ENCODE measurements at places on chromosomes 5 and 9.

DNA sequence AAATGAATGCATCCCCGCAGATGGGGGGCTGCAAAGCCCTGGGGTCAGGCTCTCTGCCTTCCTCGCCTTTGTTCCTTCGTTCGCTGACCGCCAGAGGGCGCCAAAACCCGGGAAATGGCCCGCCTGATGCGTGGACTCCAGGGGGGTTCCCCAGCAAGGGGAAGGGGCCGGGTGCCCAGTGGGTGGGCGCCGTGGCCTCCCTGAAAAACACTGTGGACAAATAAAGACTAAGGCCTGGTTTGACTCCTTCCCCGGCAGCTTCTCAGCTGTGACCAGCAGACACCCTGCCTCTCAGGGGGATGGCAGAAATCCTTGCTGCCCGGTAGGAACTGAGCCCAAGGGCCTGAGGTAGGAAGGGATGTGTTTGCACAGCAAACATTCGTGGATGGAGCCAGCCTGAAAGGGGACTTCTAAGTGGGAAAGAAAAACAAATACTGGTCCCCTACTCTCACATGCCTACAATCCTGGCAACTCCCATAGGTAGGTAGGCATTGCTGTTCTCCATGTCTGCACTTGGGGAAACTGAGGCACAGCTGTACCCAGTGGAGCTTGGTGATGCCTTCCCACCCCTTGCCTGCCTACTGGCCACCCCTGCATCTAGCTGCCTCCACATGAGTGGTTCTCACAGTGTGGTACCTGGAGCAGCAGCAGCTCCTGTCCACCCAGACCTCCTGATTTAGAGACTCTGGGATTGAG, 57.7 kb downstream of the DUSP1 start:
- DNase-seq = peak; percentile 52

GRCh38 chr9:22079873-22080341, 70.8 kb upstream of the CDKN2B start:
- DNase-seq = no peak

GRCh38 chr9:21154018-21154608, 12.3 kb downstream of the IFNA21 start:
- no peak for DNase-seq

GRCh38 chr5:59622848-59623247, 270.7 kb downstream of the PDE4D start:
- DNase-seq = no peak

DNA sequence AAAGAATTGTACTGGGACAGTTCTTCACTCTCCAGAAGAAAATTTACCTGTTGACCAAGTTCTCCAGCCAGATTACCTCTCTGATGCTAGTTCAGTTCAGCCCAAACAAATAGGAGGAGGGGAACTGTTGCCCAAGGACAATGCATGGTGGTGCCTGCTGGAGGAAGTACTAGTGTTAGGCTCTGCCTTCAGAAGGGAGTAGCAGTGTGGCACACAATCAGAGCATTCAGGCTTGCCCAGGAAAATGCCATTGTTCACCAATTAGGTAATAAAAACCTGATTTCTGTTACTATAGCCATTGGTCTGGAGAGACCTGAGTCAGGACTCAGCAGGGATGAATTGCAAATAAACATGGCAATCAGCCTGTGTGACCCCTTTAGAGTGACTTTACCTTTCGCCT, 720.8 kb upstream of the ZNF608 start:
- no peak for DNase-seq

GRCh38 chr5:858726-859125, 7.9 kb upstream of the ZDHHC11 start:
- DNase-seq = no peak

GRCh38 chr5:41057231-41057630, 13.9 kb downstream of the MROH2B start:
- DNase-seq = no peak

DNA sequence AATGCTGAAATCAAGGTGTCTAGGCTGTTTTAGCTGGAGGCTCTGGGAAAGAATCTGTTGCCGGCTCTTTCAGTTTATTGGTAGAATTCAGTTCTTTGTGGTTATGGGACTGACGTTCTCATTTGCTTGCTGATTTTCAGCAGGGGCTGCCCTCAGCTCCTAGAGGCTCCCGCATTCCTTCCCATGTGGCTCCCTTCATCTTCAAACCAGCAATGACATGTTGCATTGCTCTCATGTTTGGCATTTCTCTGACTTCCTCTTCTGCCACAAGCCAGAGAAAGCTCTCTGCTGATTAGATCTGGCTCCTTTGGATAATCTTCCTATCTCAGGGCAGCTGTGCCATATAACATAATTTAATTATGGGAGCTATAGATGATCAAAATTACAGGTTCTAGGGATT, 360.3 kb downstream of the LRRC70 start:
- DNase-seq = no peak

DNA sequence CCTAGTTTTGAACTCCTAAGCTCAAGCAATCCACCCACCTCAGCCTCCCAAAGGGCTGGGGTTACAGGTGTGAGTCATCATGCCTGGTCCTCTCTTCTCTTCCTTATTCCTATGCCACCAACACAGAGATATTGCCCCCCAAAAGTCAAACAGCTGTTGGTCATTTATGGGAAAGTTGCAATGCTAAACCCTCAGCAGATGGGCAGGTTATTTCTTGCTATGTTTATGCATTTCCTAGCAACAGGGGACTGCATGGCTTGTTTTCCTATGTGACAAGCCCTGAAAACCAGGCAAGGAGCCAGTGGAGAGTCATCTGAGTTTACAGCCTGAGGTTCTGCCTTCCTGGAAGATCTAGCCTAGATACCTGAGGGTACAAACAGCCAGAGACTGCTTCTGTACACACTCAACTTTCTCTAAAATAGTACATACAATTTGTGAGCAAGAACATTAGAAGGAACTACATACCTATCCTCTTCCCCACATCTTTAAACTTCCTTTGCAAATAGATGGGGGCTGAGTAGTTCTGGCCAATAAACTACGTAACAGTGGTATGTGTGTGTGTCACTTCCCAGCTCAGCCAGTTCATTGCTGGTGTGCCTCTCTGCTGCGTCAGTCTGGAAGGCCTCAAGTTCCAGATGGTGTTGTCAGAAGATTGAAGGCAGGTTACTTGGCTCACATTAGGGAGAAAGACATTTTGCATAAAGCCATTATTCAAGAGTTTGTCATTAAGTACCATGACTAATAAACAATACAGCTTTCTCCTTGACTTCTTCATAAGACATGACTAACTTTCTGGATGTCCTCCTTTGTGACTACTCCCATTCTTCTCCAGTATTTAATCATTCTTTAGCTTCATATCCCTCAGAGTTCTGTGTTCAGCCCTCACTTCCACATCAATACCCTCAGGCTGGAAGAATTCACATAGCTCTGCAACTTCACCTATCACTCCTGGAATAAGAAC, 65.3 kb downstream of the CSNK1A1 start:
- no peak for DNase-seq

- no peak for DNase-seq
Observed at GRCh38 chr5:78361631-78361993, 1.2 kb downstream of the SCAMP1 start.

- peak; percentile 31 for DNase-seq
Observed at GRCh38 chr9:133534346-133535291, at the start of gene ADAMTSL2. Gene ADAMTSL2 (plus strand): TSS chr9:133534704. CDS start chr9:133536713, 2,009 bp downstream.

DNA sequence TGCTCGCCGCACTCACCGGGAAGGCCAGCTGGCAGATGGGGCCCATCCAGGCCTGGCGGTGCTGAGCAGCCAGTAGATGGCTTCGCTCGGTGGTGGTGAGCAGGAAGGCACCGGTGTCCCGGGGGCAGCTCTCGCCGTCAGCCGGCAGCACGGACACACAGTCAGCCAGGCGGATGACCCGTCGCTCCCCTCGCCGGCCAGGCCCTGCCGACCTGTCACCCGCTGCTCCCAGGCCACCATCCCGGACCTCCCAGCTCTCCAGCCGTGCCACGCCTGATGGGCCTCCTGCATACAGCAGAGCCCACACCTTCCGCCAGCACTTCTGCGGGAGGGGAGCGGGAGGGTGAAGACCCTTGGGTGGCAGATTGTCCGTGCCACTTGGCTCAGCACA, 1.4 kb downstream of the DOK3 start:
- DNase-seq = no peak

- DNase-seq = no peak
Observed at GRCh38 chr9:88307136-88307535, 81.1 kb upstream of the SPIN1 start.

DNA sequence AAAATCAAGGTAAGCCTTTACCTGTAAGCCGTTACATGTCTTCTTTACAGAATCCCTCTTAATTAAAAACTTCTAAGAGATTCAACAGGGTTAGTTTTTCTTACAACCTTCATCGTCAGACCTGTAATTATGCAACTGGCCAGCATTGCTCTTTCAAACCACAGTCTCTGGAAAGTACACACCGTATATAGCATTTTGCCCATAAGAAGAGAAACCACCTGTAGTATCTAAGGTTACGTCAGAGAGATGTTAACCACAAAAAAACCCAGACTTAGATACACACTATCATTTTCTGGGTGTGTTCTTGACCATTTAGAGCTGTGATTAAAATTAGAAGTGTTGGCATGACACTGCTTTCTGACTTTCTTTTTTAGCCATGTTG, 140.0 kb downstream of the MUSK start:
- no peak for DNase-seq

- DNase-seq = no peak
Observed at GRCh38 chr5:37787742-37788141, 52.1 kb downstream of the GDNF start.

Data from stimulated activated CD8-positive, alpha-beta memory T cell treated with anti-CD3 and anti-CD28 coated beads, Interleukin-2, amount 100 ng/mL, for 1 hour (primary cell).